Kasumi-1 (cell line): ENCODE measurements at places on chromosomes 7 and 10.

DNA sequence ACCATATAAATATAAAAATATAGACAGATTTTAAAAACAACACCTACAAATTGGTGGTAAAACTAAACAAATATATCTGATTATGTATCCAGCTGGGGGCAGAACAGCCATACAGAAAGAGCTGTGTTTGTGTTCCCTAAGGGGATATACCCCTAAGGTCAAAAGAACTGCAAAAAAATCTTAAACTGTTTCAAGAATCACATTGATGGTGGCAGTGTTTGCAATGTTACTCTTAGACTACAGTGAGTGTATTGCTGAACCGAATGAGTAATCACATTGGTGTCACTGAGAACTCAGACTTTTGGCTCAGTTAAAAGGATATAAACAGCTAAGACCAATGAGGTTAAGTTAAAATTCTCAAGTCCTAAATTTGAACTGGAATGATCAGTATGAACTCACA is 27.1 kb upstream of the PTPRN2 start:
- no peak for DNase-seq

GRCh38 chr7:21191321-21192073 is 236.4 kb upstream of the SP4 start:
- no peak for DNase-seq

DNA sequence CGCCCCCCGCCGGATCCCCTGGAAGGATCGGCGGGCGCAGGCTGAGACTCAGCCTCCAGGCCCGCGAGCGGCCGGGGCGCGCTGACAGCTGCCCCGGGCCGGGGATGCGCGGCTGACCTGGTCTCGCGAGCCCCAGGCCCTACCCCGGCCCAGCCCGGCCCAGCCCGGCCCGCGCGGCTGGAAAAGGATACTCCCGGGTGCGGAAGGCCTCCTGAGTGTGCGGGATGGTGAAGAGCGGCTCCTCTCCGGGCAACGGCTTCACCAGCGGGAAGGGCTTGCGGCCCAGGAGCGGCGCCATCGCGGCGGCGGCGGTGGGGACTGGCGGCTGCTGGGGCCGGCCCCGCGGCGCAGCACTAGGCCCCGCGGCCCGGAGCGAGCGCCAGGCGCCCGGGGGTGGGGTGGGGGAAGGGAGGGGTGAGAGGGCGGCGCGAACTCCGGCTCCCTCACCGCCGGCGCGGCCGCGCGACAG is 423 bp downstream of the BAZ1B start:
- no peak for DNase-seq

- no peak for DNase-seq
Measured at GRCh38 chr7:12913002-12913401, 225.6 kb downstream of the ARL4A start.

DNA sequence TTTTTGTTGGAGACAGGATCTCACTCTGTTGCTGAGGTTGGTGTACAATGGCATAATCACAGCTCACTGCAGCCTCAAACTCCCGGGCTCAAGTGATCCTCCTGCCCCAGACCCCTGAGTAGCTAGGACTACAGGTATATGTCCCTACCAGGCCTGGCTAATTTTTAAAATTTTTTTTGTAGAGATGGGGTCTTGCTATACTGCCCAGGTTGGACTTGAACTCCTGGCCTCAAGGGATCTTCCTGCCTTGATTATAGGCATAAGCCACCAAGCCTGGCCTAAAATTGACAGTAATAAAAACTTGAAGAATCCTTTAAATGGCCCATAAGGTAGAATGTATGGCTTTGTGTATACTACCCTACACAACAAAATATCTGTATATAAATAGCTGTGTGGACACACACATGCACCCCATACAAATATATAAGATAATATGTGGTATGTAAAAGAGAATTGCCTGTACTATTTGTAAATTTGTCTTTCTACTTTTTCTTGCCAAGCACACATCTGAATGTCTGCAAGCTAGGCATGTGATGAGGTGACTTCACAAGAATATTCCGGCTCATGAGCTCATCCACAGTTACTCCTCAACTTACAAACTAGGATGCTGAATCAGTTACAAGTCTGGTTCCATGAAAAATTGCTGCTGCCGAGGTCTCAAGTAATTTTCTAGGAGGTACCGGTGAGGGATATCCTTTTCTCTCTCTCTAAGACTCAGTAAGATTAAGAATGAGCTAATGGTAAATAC is 26.6 kb downstream of the POLR3A start:
- DNase-seq: no peak

DNA sequence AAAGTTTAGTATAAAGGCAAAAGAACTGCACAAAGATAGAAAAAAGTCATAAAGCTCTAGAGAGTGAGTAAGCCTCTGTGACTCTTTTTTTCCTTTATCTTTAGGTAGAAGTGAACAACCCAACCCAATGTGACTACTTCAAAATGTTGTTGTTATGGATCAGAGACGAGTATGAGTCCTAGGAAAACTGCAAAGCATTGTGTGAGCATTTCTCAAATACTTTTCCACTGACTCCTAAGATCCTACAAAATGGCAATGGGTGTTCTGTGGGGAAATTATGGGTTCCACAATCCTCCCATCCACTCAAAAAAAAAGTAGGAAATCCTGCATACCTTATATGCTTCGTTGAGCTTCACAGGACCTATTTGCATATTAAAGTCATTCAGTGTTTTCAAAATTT is 177.1 kb downstream of the DGKI start:
- DNase-seq: no peak

GRCh38 chr7:128396357-128396756 is 13.4 kb downstream of the IMPDH1 start:
- no peak for DNase-seq

DNA sequence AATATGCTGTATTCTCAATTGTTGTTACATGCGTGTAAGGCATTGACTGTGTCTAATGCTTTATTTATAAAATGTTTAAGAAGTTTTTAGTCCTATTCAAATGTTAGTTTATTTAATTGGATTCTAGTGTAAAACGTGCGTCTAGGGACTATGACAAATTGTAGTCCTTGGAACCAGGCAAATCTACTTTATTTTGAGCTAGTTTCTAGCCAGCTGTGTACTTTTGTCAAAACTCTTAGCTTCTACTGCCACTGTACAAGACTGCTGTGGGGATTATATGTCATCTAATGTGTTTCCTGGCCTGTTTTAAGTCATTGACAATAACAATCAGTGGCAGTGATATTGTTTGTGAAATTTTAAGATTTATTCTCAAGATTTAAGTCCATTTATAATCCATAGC is 220.5 kb upstream of the SEMA3D start:
- DNase-seq: no peak
